KG1 (cell line): ENCODE measurements at places on chromosomes 5 and 9.

- no peak for DNase-seq
Observed at GRCh38 chr5:92805446-92805845, 775.6 kb downstream of the NR2F1-AS1 start.

DNA sequence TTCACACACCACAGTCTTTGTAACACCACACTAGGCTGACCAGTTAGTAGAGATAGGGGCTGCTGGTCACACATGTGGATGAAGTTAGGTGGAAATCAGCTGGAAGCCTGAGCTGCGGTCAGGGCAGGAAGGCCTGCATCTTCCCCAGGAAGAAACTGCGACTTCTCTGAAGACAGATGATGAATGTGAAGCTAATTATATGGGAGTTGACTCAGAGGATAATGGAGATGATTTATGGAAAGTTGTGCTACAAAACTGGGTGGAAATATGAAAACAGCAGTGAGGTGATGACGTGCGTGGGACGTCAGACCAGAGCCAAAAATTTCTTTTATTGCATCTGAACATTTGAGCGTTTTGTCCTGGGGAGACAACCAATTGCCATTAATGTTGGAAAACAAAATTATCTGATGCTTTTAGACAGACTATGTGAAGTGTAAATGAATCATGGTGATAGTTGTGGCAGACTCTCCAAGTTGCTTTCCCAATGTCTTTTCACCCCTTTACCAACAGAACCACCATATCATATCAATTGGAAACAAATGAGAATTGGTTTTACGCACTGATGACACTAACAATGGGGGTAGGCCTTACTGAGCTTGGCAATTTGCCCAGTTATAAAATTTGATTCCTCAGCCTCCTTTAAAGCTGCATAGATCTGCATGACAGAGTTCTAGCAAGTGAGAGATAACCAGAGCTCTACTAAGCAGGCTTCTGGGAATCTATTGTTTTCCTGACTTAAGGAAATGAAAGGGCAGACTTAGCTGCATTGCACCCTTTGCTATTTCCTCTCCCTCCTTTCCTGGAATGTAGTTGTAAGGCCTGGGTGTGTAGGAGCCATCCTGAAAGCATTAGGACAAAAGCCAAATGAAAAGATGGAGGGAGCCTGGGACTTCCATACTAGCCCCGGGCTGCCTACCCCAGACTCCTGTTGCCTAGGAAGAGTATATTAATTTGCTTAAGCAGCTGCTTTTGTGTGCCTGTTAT is 84.0 kb downstream of the RAB3C start:
- no peak for DNase-seq

DNA sequence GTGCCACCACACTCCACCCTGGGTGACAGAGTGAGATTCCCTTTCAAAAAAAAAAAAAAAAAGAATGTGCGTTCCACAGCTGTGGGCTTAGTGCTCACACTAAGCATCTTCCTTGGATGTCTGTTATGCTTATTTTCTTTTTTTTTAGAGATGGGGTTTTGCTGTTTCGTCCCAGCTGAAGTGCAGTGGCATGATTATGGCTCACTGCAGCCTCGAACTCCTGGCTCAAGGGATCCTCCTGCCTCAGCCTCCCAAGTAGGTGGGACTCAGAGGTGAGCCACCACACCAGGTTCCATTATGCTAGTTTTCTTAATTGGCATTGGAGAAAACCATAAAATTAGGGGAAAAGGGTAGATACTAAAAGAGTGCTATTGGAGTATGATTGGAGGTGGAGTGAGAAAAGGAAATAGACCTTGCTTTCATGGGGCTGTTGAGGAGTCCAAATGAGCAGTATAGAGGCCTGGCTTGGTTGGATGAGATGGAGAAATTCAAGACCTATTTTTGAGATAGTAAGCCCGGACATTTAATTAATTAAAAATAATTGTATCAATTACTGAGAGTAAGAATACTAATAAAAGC is 978 bp upstream of the BRD3OS start:
- DNase-seq: no peak

GRCh38 chr5:17206021-17206420 is 11.4 kb upstream of the BASP1 start:
- DNase-seq: no peak

DNA sequence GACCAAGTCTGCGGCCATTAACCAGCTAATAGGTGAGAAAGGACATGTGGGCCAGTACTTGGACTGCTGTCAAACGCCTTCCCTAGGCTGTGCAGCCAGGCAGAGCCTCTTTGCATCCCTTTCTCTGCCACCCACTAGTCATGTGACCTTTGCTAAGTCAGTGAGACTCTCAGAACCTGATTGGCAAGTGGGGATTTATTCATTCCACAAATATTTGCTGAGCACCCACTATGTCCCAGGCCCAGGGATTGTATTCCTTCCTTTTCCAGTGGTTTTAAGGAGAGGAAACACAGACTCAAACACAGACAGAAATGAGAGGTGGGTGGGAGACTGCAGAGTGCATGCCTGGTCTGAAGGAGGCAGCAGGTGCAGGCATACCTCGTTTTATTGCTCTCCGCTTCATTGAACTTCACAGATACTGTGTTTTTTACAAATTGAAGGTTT is 71.6 kb upstream of the GALNT10 start:
- no peak for DNase-seq
